ENCODE measurements at places on chromosomes 2 and 18.

GRCh38 chr2:74530239-74531187 is 780 bp downstream of the HTRA2 start:
- no peak for DNase-seq

DNA sequence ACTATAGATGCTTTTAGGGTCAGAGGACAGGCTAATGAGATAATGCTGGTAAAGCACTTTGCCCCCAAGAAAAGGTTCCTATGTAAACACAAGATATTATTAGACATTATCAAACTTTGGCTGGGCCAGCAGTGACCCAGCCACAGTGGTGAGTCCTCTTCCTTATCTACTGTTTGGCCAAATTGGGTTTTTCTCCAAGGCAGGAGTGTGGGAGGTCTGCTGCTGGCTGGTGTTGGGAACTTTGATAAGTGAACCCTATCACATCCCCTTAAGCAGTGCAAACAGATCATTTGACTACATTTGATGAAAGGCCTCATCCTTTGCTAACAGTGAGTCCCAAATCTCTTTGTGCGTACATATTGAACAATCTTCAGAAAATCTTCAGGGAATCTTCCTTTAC is 16.2 kb downstream of the FZD7 start:
- no peak for DNase-seq

GRCh38 chr2:41881249-41881648 is 166.6 kb upstream of the PKDCC start:
- DNase-seq = no peak

DNA sequence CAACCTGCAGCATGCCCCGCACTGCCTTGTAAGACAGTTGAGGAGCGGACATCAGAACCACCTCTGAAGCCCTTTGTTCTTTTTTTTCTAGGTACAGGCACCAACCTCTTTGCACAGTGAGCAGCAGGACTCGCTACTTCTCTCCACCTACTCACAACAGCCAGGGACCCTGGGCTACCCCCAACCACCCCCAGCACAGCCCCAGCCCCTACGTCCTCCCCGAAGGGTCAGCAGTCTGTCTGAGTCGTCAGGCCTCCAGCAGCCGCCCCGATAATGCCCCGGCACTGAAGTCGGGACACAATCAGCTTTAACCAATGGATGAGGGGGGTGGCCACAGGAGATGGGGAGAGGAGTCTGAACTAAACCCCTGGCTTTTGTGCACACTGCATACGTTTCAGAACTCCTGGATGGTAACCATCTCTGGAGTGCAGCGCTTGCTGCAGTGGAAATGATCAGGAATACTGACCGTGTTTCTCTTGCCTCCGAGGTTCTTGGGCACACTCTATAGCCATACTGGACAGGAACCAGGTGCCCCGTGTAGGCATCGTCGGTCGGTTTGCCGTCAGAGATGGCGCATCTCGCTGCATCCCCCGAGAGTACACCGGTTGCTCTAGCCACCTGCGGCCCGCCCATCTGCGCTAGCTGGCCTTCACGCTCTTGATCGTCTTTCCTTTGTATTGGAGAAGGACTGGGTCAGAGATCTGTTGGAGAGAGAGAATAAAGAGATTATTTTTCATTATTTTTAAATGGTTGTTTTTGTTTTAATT is 6.6 kb upstream of the RPL31 start:
- DNase-seq = no peak

All from T-helper 2 cell (primary cell).